ENCODE measurements at places on chromosomes 1 and 21.

- DNase-seq: no peak
Observed at GRCh38 chr1:64946916-64947315, 19.4 kb downstream of the JAK1 start.

- DNase-seq: no peak
Observed at GRCh38 chr1:224980181-224980580, 50.7 kb downstream of the DNAH14 start.

GRCh38 chr1:233606813-233607212, 7.1 kb upstream of the KCNK1 start:
- DNase-seq: no peak

GRCh38 chr1:240255922-240256321, 164.2 kb downstream of the FMN2 start:
- DNase-seq: no peak

GRCh38 chr1:4207183-4207582, 307.1 kb upstream of the C1orf174 start:
- DNase-seq: no peak

DNA sequence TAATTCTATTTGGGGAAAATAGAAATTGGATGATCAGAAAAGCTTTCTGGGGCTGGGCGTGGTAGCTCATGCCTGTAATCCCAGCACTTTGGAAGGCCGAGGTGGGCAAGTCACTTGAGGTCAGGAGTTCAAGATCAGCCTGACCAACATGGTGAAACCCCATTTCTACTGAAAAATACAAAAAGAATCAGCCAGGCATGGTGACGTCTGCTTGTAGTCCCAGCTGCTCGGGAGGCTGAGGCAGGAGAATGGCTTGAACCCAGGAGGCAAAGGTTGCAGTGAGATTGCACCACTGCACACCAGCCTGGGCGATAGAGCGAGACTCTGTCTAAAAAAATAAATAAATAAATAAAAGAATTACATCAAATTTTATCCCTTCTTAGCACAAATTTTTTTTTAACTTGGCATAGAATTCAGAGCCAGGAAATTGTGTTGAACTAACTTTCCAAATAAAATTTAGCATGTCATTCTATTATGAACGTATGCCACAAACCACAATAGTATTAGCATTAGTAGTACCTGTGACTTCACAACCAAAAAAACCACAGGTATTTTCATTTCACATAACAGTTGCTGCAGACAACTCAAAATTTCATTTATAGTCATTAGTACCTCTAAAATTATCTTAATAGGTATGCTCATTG, 4.5 kb upstream of the ANKRD13C start:
- DNase-seq: no peak

GRCh38 chr1:82220754-82221153, 420.0 kb downstream of the ADGRL2 start:
- no peak for DNase-seq

- DNase-seq: no peak
Observed at GRCh38 chr1:4468804-4469514, 185.4 kb upstream of the AJAP1 start.

DNA sequence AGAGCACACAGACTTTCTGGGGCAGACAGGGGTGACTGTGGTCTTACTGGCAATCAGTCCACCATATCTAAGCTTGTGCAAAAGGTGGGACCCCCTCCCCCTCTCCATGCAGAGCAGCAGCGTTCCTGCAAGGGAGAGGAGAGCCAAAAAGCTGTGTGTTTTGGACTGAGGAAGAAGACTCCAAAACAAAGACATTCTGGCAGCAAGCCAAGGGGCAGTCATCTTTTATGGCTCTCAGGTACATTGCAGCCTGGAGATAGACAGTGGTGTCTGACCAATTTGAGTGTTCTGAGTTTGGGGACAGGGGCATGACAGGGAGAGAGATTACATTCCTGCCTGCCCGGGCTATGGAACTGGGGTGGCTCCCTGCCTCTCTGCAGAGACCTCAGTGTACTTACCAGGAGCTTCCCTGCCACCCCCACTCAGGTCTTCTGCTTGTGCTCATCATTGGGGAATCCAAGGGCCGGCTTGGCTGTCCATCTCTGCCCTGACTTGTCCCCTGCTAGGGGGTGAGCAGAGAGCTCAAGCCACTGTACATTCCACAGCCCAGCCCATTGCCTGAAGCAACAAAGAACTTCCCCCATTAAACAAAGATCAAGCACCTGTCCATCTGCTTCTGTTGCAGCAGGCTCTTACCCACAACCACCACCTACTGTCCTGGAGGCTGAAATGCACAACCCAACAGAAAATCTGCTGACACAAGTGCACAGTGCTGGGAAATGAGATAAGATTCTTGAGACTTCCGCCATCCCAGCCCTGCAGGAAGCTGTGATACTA, 131.1 kb downstream of the EVI5 start:
- DNase-seq: no peak

- DNase-seq: no peak
Observed at GRCh38 chr1:234504969-234505768, 26.2 kb upstream of the TARBP1 start.

- no peak for DNase-seq
Observed at GRCh38 chr21:15326032-15326867, 261.4 kb upstream of the NRIP1 start.

- no peak for DNase-seq
Observed at GRCh38 chr1:162349635-162350330, 26.9 kb downstream of the SPATA46 start.

DNA sequence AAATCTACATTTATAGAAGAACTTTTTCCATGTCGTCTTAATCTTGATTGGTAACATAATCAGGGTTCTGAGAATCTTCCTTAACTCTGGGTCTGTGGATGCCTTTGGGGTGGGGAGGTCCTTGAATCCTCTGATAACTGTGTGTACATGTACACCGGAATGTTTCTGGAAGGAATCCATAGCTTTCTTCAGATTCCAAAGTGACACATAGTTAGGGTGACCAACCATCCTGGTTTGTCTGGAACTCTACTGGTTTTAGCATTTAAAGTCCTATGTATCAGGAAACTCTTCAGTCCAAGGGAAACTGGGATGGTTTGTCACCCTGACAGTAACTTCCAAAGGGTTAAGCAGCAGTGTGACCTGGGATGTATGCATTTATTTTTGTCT, 16.8 kb downstream of the STRIP1 start:
- DNase-seq: no peak

GRCh38 chr21:33064623-33065390, 5.1 kb upstream of the OLIG1 start:
- DNase-seq: no peak

- no peak for DNase-seq
Observed at GRCh38 chr21:32742396-32742795, 14.6 kb upstream of the SYNJ1 start.

GRCh38 chr1:115136706-115137105, 47.4 kb upstream of the TSPAN2 start:
- no peak for DNase-seq

DNA sequence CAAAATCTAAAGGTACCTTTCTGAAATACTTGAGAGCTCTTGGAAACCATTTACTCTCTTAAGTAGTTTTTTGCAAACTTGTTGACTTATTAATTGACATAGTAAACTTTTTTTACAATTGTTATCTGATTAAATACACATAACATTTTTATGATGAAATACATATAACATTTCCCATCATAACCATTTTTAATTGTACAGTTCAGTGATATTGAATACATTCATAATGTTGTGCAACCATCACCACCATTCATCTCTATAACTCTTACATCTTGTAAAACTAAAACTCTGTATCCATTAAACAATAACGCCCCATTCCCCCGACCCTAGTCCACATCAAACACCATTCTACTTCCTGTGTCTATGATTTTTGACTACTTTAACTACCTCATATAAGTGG, 95.7 kb upstream of the ZNF648 start:
- DNase-seq: no peak

Data from suppressor macrophage treated with lipopolysaccharide for 4 hours (primary cell).